CD8-positive, alpha-beta memory T cell (primary cell): ENCODE measurements at places on chromosomes 5 and 9. TPM values are rescaled to one million over a fixed set of nuclear protein-coding genes. Genes with fewer than 3 reads are reported as not detected.

The CRHBP gene
- not detected for total RNA-seq

The PDLIM4 gene
- 0.39 TPM for total RNA-seq

The CCNO gene
- total RNA-seq, result 0.20 TPM

- H3K36me3 ChIP-seq, result no peaks in the 10 kb centered on the region
- no peaks in the 10 kb centered on the region for H3K27me3 ChIP-seq
- no peak for DNase-seq
- H3K4me3 ChIP-seq, result no peak overlapping the region
- no peak overlapping the region for H3K27ac ChIP-seq
- no peaks in the 10 kb centered on the region for H3K4me1 ChIP-seq
Measured at GRCh38 chr9:111605041-111605559, 5.7 kb upstream of the PTGR1 start.

The CXCL14 gene
- not detected for total RNA-seq

The SH3RF2 gene
- total RNA-seq, result not detected

- DNase-seq, result no peak
- no peaks in the 10 kb centered on the region for H3K36me3 ChIP-seq
- no peaks in the 10 kb centered on the region for H3K4me1 ChIP-seq
Measured at GRCh38 chr5:31832966-31833365, 194.0 kb downstream of the PDZD2 start.

The PCDHGB7 gene
- total RNA-seq, result not detected

The DRD1 gene
- total RNA-seq, result not detected

- no peaks in the 10 kb centered on the region for H3K36me3 ChIP-seq
- DNase-seq, result no peak
- H3K4me3 ChIP-seq, result no peak overlapping the region
- H3K27me3 ChIP-seq, result no peaks in the 10 kb centered on the region
- no peaks in the 10 kb centered on the region for H3K4me1 ChIP-seq
Measured at GRCh38 chr9:106616851-106617345, 246.1 kb upstream of the ZNF462 start.

GRCh38 chr5:132775476-132775961 lies 1.5 kb downstream of the SEPTIN8 start:
- H3K4me3 ChIP-seq, result no peak overlapping the region
- H3K27me3 ChIP-seq, result no peaks in the 10 kb centered on the region
- DNase-seq, result no peak
- no peaks in the 10 kb centered on the region for H3K36me3 ChIP-seq
- peak overlapping the region; percentile 55 for H3K27ac ChIP-seq

The RETREG1 gene
- total RNA-seq, result 12.1 TPM

- DNase-seq, result no peak
- H3K36me3 ChIP-seq, result no peaks in the 10 kb centered on the region
- H3K4me1 ChIP-seq, result peaks cover 3% of the 10 kb centered on the region
- no peak overlapping the region for H3K4me3 ChIP-seq
Measured at GRCh38 chr9:90098408-90098807, 493.6 kb downstream of the GADD45G start.

The ADCY2 gene
- not detected for total RNA-seq

DNA sequence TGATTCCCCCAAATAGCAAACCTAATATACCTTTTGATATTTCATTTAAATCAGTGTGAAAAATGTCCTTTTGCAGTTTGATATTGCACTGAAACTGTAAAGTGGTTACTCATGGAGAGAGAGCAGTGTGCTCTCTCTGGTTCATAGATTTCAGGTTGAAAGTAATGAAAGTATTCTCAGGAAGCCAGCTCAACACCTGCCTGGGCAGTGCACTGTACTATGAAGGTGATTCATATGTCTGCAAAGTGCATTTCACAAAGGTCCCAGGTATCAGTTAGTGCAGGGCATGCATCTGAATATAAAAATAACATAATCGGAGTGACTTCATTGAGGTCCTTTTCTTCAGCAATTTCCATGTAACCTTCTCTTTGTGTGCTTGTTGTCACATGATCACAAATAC lies 274.3 kb downstream of the CDH18 start:
- no peak for DNase-seq
- H3K27me3 ChIP-seq, result no peaks in the 10 kb centered on the region
- H3K27ac ChIP-seq, result no peak overlapping the region
- H3K36me3 ChIP-seq, result no peaks in the 10 kb centered on the region
- no peaks in the 10 kb centered on the region for H3K4me1 ChIP-seq

DNA sequence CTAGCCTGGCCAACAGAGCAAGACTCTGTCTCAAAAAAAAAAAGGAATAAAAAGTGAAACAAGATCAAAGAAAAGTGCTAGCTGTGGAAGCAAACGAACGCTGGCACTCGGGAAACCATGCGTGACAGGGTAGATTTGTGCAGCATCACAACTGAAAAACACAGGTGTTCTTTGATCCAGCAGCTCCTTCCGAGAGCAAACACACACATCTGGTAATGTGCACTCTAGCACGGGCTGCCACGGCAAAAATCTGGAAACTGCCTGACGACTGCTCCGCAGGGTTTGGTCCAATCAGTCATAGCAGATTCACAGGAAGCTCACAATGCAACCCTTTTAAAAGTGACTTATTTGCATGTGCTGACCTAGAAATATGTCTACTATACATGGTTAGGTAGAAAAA lies 80.0 kb downstream of the SYK start:
- DNase-seq, result no peak
- H3K27me3 ChIP-seq, result no peaks in the 10 kb centered on the region
- H3K4me3 ChIP-seq, result no peak overlapping the region
- no peaks in the 10 kb centered on the region for H3K36me3 ChIP-seq
- H3K27ac ChIP-seq, result no peak overlapping the region

GRCh38 chr9:4114569-4115505 lies 185.0 kb downstream of the GLIS3 start:
- H3K4me1 ChIP-seq, result no peaks in the 10 kb centered on the region
- DNase-seq, result no peak
- no peak overlapping the region for H3K4me3 ChIP-seq

The LRRC19 gene
- not detected for total RNA-seq

The HAVCR2 gene
- total RNA-seq, result 6.6 TPM

- DNase-seq, result no peak
- no peaks in the 10 kb centered on the region for H3K36me3 ChIP-seq
- no peak overlapping the region for H3K4me3 ChIP-seq
- H3K4me1 ChIP-seq, result peaks cover 10% of the 10 kb centered on the region
Measured at GRCh38 chr5:129124608-129125007, 30.1 kb downstream of the ISOC1 start.

The CFAP90 gene
- total RNA-seq, result not detected

The CCNH gene
- 51.4 TPM for total RNA-seq

GRCh38 chr5:154608531-154609011 lies 130.5 kb upstream of the HAND1 start:
- no peaks in the 10 kb centered on the region for H3K36me3 ChIP-seq
- DNase-seq, result no peak
- no peaks in the 10 kb centered on the region for H3K4me1 ChIP-seq
- H3K27ac ChIP-seq, result no peak overlapping the region

DNA sequence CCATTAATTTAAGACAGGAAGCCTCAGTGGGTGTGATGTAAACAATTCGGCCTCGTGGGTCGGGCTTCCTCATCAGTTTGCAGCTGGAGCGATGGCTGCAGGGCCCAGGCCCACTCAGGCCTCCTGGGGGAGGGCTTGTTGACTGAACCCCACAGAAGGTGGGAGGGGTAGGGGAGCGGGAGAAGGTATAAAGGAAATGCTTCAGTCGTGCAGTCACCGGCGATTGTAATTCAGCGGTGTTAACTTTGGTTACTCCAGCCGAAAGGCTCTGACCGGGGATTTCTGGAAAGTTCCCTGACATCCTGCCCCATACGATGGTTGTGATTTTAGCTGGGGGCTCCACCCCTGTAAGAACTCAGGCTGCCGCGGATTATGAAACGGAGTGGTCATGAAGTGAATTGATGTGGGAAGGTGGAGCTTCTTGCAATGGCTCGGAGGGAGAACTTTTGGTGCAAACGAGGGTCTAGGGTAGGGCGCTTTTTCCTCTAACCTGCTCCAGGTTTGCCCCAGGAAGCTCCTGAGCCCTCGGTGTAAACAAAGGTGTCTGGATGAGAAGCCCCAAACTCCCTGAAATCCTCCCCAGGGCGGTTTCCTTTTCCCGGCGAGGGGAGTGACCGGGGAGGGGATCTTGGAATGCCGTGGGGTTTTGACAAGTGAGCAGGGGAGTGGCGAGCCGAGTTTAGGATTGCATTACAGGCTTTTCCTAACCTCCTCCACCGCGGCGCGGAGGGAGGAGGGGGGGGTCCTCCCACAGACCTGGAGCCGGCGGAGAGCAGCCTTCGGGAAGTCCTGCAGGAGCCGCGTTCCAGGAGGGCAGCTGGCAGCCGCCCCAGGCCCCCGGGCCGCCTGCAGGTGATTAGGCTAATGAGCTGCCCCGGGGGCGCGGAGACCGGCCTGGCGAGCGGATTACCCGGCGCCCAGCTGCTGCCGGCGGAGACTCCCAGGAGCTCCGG lies 215.5 kb downstream of the PDZD2 start:
- H3K36me3 ChIP-seq, result no peaks in the 10 kb centered on the region
- peaks cover 6% of the 10 kb centered on the region for H3K4me1 ChIP-seq
- peaks cover 4% of the 10 kb centered on the region for H3K27me3 ChIP-seq
- H3K4me3 ChIP-seq, result peak overlapping the region; percentile 38
- peak; percentile 16 for DNase-seq

DNA sequence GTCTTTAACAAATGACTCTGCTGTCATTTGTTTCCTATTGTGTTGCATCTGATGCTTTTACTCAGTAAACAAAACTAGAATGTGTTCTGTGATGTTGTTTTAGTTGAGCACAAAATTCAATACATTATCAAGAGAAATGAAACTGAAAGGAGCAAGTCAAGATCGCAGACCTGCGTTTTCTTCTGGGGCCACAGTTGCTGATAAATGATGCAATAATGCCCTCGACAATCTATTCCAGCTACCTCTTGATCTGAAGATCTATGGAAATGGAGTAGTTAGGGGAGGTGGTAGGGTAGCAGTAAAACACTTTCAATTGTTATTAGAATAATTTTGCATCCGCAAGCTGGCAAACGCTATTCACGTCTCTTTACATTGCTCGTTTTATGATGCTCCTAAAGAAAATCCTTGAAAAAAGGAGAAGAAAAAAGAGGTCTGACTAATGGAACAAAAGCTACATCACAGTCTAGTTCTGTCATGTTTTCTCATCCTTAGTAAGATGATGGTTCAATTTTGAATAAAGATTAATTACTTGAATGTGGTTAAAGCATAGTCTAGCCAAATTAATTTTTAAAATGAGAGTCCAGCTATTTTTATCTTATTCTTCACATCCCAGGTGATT lies 1.6 kb downstream of the ZNF366 start:
- no peak overlapping the region for H3K4me3 ChIP-seq
- no peak overlapping the region for H3K27ac ChIP-seq
- DNase-seq, result no peak
- no peaks in the 10 kb centered on the region for H3K27me3 ChIP-seq

DNA sequence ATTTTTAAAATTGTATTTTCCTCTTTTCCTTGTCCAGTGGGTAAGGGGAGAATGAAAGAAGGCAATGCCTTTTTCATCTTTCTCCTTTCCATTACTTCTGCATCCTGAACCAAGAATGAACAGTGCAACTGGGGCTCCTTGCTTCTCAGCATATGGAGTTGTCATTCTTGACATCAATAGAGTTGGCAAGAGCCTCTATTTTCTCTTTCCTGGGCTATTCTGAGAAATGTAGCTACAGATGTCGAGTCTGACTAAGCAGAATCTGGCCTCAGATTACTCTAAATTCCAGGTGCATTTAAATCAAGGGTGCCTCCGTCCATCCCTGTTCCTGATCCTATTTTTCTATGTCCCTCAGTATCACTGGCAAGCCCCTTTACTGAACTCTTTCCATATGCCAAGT lies 244.8 kb downstream of the GLIS3 start:
- no peaks in the 10 kb centered on the region for H3K27me3 ChIP-seq
- H3K36me3 ChIP-seq, result no peaks in the 10 kb centered on the region
- DNase-seq, result no peak

The ANKRD34B gene
- not detected for total RNA-seq

GRCh38 chr9:121207371-121207940 lies 5.8 kb upstream of the RAB14 start:
- H3K36me3 ChIP-seq, result no peaks in the 10 kb centered on the region
- no peak overlapping the region for H3K4me3 ChIP-seq
- H3K4me1 ChIP-seq, result peaks cover 9% of the 10 kb centered on the region
- DNase-seq, result no peak
- no peaks in the 10 kb centered on the region for H3K27me3 ChIP-seq
- no peak overlapping the region for H3K27ac ChIP-seq

- DNase-seq, result no peak
- no peak overlapping the region for H3K27ac ChIP-seq
- H3K4me3 ChIP-seq, result no peak overlapping the region
- H3K27me3 ChIP-seq, result no peaks in the 10 kb centered on the region
- no peaks in the 10 kb centered on the region for H3K4me1 ChIP-seq
Measured at GRCh38 chr5:158761161-158761560, 338.6 kb downstream of the EBF1 start.

The DPM2 gene
- 75.5 TPM for total RNA-seq

The PCDHB14 gene
- not detected for total RNA-seq

The LOX gene
- not detected for total RNA-seq

The STRBP gene
- total RNA-seq, result 31.4 TPM

- no peaks in the 10 kb centered on the region for H3K4me1 ChIP-seq
- no peak for DNase-seq
- no peaks in the 10 kb centered on the region for H3K36me3 ChIP-seq
- H3K27me3 ChIP-seq, result no peaks in the 10 kb centered on the region
- H3K4me3 ChIP-seq, result no peak overlapping the region
- H3K27ac ChIP-seq, result no peak overlapping the region
Measured at GRCh38 chr5:73783828-73784227, 157.8 kb downstream of the ARHGEF28 start.

DNA sequence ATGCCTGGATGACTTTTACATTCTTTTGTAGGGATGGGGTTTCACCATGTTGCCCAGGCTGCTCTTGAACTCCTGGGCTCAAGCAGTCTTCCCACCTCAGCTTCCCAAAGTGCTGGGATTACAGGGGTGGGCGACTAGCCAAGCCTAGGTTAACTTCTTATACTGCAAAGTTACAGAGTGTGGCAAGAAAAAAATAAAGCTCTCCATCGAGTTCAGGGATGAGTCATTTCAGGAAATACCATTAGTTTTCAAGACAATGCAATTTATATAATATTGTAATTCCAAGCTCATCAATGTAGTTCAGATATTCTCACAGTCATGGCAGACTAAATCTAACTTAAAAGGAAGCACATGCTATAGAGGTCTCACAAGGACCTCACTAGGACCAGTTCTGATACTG lies 11.5 kb upstream of the ABO start:
- no peaks in the 10 kb centered on the region for H3K36me3 ChIP-seq
- no peaks in the 10 kb centered on the region for H3K4me1 ChIP-seq
- no peaks in the 10 kb centered on the region for H3K27me3 ChIP-seq
- no peak for DNase-seq

GRCh38 chr5:10862085-10862484 lies 101.1 kb upstream of the DAP start:
- no peak overlapping the region for H3K4me3 ChIP-seq
- H3K36me3 ChIP-seq, result no peaks in the 10 kb centered on the region
- no peaks in the 10 kb centered on the region for H3K4me1 ChIP-seq
- DNase-seq, result no peak
- no peaks in the 10 kb centered on the region for H3K27me3 ChIP-seq

GRCh38 chr9:34961574-34962490 lies 3.7 kb downstream of the PHF24 start:
- H3K36me3 ChIP-seq, result no peaks in the 10 kb centered on the region
- H3K27me3 ChIP-seq, result peaks cover 35% of the 10 kb centered on the region
- H3K4me3 ChIP-seq, result no peak overlapping the region
